ENCODE measurements at places on chromosomes 13 and 19.

DNA sequence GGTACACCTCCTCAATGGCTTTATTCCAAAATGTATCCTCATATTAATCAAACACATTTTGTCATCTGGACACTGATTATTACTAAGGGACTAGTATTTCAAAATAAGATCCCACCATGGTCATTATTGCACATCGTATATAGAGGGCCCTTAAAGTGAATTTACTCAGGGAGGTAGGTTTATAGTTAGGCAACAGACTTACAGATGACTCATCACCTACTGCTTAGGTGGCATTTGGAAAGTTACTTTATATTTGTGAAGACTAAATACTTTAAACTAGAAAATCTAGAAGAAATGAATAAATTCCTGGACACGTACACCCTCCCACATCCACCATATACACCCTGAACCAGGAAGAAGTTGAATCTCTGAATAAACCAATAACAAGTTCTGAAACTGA, 353.0 kb downstream of the KCTD12 start:
- no peak for DNase-seq

DNA sequence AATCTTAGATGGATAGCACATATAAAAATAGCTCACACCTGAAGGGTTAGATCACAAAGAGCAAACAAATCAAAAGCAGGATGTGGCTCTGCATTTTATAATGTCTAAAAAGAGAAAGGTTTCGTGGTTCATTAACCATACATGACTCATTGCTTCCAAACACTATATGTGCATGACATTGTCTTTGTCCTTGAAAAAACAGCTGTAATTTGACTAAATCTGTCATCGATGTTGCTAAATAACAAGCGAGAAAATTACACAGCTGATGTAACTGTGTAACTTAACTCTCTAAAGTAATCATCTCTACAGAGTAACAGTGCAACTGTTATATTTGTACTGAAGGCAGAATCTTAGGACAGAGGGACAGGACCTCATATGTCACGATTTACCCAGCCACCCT, 383.1 kb upstream of the GPC6 start:
- no peak for DNase-seq

DNA sequence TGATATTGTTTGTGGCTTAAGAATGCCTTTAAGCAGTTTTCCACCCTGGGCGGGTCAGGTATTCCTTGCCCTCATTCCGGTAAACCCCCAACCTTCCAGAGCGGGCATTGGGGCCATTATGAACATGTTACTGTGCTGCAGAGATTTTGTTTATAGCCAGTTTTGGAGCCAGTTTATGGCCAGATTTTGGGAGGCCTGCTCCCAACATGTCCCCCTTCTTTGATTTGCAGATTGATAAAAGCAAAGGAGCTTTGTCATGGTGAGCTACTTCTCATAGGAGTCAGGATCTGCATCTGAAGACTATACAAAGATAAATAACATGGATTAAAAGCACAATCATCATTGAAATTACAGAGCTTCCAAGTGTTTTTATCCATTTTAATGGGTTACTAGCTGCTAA, 36.9 kb upstream of the ZNF562 start:
- DNase-seq, result no peak

GRCh38 chr19:17766543-17767131, 15.4 kb downstream of the FCHO1 start:
- peak; percentile 75 for DNase-seq

DNA sequence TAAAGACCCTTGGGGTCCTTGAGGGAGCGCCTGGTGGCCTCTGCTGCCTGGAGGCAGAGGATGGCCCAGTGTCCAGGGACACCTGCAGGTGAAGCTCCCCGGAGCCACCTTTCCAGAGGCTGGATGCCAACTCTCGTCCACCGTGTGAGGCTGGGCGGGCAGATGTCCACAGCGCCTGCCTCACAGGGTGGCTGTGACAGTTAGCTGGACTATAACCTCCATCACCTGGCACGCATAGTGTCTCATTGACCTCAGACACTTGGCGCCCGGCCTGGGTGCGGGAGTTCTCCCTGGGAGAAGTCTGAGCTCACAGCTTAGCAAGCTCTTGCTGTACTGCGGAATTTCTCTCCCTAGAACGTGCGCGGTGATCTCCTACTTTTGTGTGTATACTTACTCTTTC, 9.8 kb downstream of the BICRA start:
- DNase-seq, result no peak

GRCh38 chr19:14474827-14475226, 327 bp downstream of the PTGER1 start:
- DNase-seq, result no peak

DNA sequence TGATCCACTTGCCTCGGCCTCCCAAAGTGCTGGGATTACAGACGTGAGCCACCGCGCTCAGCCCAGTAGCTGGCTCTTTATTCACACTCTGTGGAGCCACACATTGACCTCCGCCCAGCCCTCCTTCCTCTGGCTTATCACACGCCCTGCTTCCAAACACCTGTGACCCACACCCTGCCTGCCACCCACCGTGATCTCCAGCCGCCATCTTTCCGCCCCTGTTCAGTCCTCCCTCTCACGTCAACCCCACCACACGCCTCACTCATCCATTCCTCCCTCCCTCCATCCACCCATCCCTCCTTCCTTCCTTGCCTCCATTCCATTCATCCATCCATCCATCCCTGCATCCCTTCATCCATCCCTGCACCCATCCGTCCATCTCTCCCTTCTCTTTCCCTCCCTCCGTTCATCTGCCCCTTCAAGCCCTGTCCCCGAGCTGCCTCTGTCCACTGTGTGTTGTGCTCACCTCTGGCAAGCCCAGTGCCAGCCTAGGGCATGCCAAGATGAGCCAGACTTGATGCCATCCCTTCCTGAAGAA, 17.6 kb downstream of the ZNF296 start:
- DNase-seq, result no peak

DNA sequence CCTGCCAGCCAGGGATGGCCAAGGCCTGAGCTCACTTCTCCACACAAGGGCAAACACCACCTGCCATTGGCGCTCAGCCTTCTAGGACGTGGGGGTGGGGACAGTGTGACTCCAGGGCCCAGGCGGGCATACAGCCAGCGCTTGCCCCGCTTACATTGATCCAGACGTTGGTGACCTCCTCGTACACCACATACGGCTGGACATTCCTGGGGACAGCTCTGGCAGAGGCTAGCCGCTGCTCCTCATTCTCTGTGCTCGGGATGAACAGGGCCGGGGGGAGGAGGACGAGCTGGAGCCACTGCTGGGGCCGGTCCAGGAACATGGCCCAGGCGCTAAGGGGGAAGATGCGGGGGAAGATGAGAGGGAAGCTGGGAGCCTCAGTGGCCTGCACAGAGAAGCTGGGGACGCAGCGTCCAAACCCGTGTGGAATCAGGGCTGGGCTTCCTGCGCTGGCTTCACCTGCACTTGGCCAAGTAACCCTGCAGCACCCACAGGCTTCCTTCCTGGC, 25.1 kb upstream of the MYDGF start:
- DNase-seq, result no peak

GRCh38 chr19:45099467-45100191, 6.7 kb downstream of the PPP1R37 start:
- no peak for DNase-seq

DNA sequence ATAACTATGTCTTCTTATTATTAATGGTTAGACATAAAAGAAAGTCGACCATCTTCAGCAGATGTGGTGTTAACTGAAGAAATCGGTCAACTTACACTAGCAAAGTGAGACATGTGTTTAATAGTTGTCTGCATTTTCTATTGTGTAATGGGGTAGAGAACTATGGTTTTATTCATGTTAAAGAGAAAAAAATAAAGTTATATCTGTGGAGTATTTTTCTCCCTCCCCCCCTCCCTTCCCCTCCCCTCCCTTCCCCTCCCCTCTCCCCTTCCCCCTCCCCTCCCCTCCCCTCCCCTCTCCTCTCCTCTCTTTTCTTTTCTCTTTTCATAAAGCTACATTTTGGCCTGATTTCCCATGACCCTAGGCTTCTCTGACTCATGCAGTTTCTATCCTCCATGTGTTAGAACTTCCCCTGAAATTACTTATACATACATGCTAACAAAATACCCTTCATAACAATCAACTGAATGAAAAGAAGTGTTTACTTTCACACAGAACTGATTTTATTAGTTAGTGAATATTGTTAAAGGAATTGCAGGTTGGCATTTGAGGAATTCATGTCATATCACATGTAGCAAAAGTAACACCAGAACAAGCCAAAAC, 1431.0 kb upstream of the ATXN8OS start:
- DNase-seq, result no peak

- DNase-seq, result no peak
Measured at GRCh38 chr19:1214862-1215731, 9.5 kb downstream of the STK11 start.

DNA sequence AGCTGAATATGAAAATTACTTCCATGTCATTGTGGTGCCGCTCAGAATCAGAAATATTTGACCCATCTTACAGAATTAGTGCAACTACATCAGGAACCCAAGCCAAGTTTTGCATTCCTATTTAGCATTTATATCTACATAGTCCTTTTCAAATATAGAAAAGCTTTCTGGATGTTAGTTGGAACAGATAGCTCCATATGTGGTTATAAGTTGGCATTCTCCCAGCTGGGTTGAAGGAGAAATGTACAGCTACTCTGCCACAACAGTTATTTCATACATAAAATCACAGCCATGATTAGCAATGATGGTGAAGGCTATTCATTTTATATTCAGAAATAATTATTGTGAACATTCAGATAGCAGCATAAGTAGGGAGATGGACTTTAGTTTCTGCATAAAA, 28.2 kb downstream of the HPN start:
- DNase-seq, result no peak

- DNase-seq, result no peak
Measured at GRCh38 chr19:13083627-13084026, 19.0 kb downstream of the LYL1 start.

- peak; percentile 58 for DNase-seq
Measured at GRCh38 chr19:8585894-8586750, 8.9 kb upstream of the MYO1F start.

GRCh38 chr19:5588906-5589676, 21.3 kb upstream of the TINCR start:
- no peak for DNase-seq

DNA sequence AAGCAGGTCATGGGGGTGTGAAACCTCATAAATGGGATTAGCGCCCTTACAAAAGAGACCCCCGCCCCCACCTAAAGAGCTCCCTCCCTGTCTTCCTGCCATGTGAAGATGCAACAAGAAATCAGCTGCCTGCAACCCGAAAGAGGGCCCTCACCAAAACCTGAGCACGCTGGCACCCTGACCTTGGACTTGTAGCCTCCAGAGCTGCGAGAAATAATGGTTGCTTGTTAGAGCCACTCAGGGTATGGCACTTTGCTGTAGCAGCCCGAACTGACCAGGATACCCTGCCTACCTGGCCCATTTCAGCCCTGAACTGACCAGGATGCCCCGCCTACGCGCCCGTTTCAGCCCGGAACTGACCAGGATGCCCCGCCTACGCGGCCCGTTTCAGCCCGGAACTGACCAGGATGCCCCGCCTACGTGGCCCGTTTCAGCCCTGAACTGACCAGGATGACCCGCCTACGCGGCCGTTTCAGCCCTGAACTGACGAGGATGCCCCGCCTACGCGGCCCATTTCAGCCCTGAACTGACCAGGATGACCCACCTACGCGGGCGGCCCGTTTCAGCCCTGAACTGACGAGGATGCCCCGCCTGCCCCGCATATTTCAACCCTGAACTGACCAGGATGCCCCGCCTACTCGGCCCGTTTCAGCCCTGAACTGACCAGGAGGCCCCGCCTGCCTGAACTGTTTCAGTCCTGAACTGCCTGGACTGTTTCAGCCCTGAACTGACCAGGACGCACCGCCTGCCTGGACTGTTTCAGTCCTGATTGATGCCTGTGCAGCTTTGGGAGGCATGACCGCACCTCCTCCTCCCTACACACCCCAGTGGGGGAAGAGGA, 120.0 kb downstream of the UQCRFS1 start:
- no peak for DNase-seq

- DNase-seq, result peak; percentile 23
Measured at GRCh38 chr13:27038323-27038722, 133.3 kb downstream of the USP12 start.

GRCh38 chr19:4059453-4059871, 7.2 kb downstream of the ZBTB7A start:
- DNase-seq, result no peak

DNA sequence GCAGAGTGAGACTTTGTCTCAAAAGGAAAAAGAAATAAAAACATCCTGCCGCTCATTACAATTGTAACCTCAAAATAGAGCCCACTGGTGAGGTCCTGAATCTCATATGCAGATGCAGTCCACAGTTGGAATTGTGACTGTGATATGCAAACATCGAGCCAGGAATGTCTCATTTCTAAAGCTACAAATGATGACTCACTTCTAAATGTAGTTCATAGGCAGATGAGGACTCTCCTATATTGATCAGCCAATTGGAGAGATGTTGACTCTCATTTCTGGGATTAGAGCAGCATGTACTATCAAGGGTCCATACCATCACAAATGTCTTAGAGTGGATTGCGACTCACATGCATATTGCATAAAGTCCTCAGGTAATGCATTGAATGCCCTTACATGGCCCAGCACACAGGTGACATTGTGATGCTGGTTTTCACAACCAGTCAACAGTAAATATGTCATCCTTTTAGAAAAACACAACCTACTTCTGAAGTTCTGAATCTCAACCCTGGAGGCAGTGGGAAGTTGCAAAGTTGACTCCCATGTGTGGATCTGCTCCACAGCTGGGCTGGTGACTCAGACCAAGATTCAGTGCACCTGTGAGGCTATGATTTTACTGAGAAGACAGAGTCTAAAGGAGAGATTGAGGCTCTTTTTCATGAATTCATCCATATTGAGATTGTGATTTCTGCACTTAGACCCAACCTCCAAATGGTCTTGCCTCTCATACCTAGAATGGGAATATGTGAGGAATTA, 16.9 kb upstream of the ZNF254 start:
- no peak for DNase-seq

DNA sequence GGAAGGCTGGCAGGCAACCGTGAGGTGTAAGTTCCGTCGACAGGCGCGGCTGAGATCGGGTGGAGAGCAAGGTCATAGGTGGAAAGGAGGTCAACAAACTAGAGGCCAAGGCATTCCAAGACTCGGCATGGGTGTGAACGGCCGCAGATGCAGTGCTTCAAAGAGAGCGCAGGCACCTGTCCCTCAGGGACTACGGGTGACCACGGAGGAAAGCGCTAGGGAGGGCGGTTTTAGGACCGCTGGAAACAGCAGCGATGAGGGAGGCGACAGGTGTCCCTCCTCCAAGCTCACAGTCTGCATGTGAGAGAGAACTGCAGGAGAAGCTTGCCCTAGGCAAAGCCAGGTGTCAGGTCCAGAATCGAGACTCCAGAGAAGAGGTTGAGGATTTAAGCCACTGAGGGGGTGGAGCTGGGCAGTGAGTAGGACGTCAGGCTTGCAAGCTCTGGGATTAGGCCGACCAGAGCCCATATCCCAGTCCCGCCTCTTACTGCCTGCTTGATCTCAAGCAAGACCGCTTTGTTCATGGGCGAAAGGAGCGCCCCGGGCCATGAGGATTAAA, 1.6 kb upstream of the MLNR start:
- no peak for DNase-seq

- no peak for DNase-seq
Measured at GRCh38 chr13:102402290-102402689, 442 bp upstream of the FGF14 start.

DNA sequence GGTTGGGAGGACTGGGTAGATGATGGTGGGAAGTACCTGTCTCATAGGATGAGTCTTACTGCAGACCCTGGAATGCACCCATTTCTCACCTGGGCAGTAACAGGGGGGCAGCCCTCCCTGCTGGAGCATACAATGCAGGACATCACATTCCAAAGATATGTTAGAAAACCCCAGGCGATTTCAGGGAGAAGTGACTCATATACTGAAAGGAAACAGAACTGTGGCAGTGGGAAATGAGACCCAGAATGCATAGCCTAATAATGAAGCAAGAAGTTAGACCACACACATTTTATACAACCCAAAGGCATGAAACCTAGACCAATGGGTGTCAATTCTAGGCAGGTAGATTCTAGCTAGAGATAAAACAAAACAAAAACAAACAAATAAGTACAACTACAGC, 402.7 kb downstream of the IRS2 start:
- DNase-seq, result peak; percentile 70
